GM12878 (cell line): ENCODE measurements at places on chromosomes 12 and 14.

DNA sequence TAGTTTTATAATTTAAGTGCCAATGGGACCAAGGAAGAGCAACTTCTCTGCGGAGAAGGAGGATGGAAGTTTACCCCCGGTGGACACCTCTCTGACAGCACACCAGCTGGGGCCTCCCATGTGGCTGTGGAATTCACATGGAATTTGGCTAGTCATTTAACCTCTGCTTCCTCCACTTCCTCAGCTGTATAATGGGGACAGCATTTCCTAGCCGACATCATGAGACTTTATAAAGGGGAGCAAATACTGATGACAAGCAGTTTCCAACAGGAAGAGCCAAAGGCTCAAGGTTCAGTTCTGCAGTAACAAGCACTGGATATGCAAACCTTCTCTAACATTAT lies 7.5 kb downstream of the DUSP6 start:
- no peak for DNase-seq

DNA sequence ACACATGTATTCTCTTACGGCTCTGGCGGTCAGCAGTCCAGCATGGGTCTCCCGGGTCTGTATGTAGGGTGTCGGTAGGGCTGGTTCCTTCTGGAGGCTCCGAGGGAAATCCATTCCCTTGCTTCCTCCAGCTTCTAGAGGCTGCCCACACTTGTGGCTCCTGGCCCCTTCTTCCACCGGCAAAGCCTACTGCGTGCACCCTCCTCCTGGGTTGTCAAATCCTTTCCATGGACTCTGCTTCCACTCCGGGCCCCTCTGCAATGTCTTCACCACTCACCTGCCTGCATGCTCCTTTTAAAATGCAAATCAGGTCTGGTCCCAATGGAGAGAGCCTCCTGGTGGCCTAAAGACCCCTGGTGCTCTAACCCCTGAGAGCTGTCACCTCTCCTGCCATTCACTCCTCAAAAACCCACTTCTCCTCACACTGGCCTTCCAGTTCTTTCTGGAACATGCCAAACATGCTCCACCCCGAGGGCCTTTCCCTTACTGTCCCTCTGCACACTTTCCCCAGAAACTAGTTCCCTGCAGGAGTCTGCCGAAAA lies 108.5 kb downstream of the DICER1 start:
- DNase-seq: no peak

DNA sequence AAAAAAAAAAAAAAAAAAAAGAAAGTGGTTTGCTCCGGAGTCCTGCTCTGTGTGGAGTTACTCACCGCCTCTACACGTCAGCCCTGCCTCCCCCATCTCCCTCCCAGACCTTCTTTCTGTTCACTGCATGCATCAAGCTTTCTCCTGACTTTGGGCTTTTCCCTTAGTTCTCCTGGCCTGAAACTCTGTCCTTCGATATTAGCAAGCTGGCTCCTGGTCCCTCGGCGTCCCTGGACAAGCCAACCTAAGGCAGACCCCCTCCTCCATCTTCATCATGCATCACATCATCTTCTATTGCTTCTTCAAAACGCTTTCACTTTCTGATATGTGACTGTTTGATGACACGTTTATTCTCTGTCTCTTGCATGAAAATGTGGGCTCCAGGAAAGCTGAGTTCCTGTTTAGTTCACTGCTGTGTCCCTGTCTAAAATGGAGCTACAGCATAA lies 40.6 kb downstream of the SLC15A4 start:
- no peak for DNase-seq

- DNase-seq: no peak
Observed at GRCh38 chr12:71046215-71046614, 111.6 kb downstream of the TSPAN8 start.

DNA sequence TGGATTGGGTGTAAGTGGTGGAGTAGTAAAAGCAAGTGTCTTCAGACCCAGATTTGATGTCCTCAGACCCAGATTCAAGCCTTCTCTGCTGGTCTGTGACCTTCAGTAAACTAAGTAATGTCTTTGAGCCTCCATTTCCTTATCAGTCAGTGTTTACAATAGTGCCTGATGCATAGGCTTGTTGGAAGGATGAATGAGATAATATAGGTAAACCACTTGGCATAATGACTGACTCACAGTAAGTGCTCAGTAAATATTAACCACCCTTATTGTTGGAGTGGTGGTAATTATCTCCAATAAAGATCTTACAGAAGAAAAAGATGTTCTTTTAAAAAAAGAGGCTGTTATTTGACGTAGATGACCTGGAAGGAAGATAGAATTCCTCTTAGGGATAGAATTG lies 86.2 kb downstream of the IGF1 start:
- DNase-seq: no peak

DNA sequence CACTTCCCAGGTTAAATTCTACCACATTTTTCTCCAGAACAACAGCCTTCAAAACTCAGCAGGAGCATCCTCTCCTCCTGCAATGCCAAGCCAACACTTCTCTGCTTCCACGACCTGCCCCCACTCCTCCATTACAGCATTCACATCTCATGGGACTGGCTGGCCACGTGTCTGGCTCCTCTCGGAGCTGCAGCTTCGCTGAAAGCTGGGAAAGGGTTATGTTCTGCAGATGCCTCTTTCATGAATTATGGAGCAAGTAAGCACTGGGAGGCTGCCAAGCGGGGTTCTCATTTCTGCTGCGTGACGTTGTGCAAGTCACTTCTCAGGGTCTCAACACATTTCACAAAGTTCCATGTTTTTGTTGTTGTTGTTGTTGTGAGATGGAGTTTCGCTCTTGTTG lies 142.2 kb upstream of the RFLNA start:
- DNase-seq: no peak
